ENCODE measurements at places on chromosomes 7 and 10. TPM values are rescaled to one million over a fixed set of nuclear protein-coding genes. Genes with fewer than 3 reads are reported as not detected.

Gene ELMO1
- 113 TPM for total RNA-seq

Gene NPC1L1
- total RNA-seq = not detected

- H3K36me3 ChIP-seq = no peaks in the 10 kb centered on the region
- H3K27me3 ChIP-seq = no peaks in the 10 kb centered on the region
- no peak for DNase-seq
- no peaks in the 10 kb centered on the region for H3K4me1 ChIP-seq
Measured at GRCh38 chr7:423312-424260, 96.1 kb downstream of the PDGFA start.

DNA sequence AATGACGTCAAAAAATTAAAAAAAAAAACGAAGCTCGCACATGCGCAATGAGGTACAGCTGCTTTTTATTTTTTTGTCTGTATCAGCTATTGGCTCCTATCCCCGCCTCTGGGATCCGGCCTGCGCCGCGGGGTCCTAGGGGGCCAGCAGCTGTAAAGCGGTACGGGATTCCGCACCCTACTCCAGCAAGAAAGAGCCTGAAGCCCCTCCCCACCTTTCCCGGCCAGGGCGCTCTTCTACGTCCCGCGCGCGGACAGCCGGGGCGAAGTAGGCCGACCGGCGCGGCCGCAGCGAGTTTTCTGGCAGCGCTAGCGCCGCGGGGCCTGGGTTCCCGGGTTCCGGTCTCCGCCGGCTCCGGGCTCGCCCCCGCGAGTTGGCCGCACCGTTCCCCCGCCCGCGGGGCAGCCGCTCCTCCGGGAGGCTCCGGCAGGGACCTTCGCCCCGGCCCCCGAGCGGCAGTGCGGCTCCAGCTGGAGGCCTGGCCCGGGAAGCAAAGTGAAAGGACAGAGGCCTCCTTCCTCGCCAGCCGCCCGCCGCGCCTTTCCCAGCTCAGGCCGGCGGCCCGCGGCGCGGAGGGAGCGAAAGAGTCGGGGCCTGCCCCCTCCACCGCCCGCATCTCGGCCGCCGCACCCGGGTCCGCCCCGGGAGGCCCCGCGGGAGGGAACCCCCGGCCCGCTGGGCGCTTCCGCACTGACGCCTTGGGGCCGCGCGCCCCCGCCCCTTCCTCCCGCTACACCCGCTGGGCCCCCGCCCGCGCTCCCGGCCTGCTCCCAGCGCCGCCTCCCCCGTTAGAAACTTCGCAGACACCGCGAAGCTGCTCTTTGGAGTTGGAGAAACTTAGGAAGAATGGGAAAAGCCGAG, 4.7 kb upstream of the SPAG6 start:
- H3K4me1 ChIP-seq = peaks cover 47% of the 10 kb centered on the region
- peak overlapping the region; percentile 86 for H3K4me3 ChIP-seq

GRCh38 chr7:80916770-80917741, 1.8 kb downstream of the SEMA3C start:
- peaks cover 36% of the 10 kb centered on the region for H3K27me3 ChIP-seq
- no peaks in the 10 kb centered on the region for H3K36me3 ChIP-seq
- DNase-seq = no peak
- no peak overlapping the region for H3K4me3 ChIP-seq

GRCh38 chr7:48090095-48090805, 1.2 kb downstream of the UPP1 start:
- peak overlapping the region; percentile 87 for H3K4me3 ChIP-seq
- no peak for DNase-seq
- H3K27me3 ChIP-seq = no peaks in the 10 kb centered on the region
- H3K4me1 ChIP-seq = peaks cover 84% of the 10 kb centered on the region
- peaks cover 38% of the 10 kb centered on the region for H3K36me3 ChIP-seq
- peak overlapping the region; percentile 75 for H3K27ac ChIP-seq

GRCh38 chr10:5509236-5509635, 9.9 kb upstream of the CALML5 start:
- no peaks in the 10 kb centered on the region for H3K36me3 ChIP-seq
- H3K27ac ChIP-seq = no peak overlapping the region
- H3K27me3 ChIP-seq = peaks cover 25% of the 10 kb centered on the region
- H3K4me1 ChIP-seq = peaks cover 10% of the 10 kb centered on the region
- no peak overlapping the region for H3K4me3 ChIP-seq
- DNase-seq = no peak
